ENCODE measurements at places on chromosomes 1 and 21.
A peak's percentile ranks its signal among the peaks of the same experiment; 100 is the strongest.

- no peak for DNase-seq
These were observed 54.3 kb upstream of the RAB3GAP2 start for GRCh38 chr1:220326578-220326977.

- no peak for DNase-seq
These were observed 39.6 kb downstream of the ELAVL4 start for GRCh38 chr1:50148142-50148923.

DNA sequence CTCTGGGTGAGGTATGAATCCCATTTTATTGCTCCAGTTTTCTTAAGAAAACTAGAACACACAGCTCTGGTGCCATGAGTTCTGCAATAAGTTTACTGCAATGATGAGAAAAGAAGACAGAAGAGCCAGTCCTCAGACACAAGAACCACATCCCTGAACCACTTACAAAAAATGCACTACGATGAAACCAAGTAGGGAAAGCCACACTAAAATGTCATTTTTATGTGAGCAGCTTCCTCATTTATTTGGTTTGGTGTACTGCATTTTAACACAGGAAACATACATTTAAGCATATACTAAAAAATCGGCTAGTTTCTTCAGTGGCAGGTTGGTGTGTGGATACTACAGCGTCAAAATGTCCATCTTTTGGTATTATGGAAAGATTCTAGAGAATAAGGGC, 95.9 kb downstream of the PTPN14 start:
- no peak for DNase-seq

DNA sequence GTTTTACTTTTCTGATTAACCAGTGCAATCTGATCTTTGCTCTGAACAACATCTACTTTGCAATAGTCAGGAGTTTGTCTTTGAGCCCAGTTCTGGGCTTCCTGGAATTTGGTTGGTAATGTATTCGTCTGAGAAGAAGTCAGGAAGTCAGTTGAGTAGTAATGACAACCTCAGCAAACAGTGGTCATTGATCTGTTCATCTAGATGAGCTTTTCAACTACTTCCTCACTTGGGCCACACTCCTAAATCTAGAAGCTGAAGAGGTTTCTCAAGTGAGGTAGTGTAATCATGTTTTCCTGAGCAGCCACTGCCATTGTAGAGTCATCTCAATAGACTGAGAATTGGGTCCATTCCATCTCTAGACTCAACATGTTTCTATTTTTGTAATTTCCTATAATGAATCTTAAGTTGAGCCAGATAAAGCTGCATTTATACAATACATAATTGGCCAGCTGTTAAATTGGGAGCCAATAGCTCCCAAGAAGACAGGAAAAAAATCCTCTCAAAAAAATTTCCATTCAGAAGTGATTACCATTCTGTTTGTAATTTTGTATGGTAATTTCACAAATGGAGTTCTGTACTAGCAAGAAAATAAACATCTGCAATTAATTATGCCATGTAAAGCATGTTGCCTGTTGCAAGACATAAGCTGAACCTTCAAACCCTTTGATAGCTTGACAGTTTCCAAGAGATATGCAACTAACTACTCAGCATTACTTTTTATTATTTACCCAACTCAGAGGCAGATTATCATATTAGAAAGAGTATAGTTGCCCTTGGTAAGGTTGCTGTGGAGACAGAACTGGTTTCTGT, 49.6 kb downstream of the WDR64 start:
- no peak for DNase-seq

GRCh38 chr1:210598135-210598652, 269.5 kb downstream of the HHAT start:
- no peak for DNase-seq

DNA sequence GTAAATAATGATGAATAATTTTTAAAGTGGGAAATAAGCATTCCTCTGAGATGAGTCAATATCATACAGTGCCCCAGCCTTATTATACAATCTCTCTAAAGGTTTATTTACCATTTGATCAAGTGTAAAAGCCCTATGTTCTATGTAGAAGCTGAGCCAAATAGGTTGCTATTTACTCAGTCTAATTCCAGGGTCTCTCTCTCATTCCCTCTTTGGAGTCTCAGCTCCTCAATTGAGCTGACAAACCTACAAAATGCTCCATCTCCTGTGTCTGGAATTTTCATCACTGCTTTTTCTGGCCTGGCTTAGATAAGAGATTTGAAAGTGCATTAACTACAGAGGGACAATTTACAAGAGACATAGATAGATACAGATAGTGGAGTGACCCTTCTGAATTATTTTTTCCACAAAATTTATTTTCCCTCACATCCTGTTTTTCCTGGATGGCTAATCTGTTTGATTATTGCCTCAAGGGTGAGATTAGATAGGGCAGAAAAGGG, 24.8 kb upstream of the USH2A start:
- no peak for DNase-seq

GRCh38 chr1:60950224-60951063, 131.9 kb upstream of the NFIA start:
- DNase-seq: no peak

- DNase-seq: no peak
These were observed 89.5 kb downstream of the DDAH1 start for GRCh38 chr1:85375493-85375892.

DNA sequence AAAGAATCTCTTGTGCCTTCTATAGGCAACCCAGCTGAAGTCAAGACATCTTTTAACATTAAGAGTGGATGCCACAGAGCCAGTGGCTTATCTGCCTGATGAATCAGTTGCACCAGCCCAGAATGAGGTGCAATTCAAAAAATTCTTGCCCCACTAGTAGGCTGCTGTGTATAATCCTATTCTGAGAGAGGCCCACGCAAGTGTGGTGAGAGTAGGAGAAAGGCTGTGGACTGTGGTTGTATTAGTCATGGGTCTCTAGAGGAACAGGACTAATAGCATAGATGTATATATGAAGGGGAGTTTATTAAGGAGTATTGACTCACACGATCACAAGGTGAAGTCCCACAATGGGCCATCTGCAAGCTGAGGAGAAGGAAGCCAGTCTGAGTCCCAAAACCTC, 216.4 kb downstream of the LTN1 start:
- no peak for DNase-seq

- no peak for DNase-seq
These were observed 131.5 kb upstream of the KCNK1 start for GRCh38 chr1:233482388-233482787.

- DNase-seq: no peak
These were observed 17.2 kb upstream of the AKIRIN1 start for GRCh38 chr1:38973659-38974437.

GRCh38 chr1:46442317-46443161, 47.1 kb upstream of the DMBX1 start:
- peak; percentile 41 for DNase-seq

GRCh38 chr1:2563205-2563604, 7.0 kb downstream of the TNFRSF14 start:
- no peak for DNase-seq
